ENCODE measurements at places on chromosomes 7 and 10. TPM values are rescaled to one million over a fixed set of nuclear protein-coding genes. Genes with fewer than 3 reads are reported as not detected.

Gene PAPOLB
- not detected for total RNA-seq

Gene KCND2
- total RNA-seq: 0.72 TPM

DNA sequence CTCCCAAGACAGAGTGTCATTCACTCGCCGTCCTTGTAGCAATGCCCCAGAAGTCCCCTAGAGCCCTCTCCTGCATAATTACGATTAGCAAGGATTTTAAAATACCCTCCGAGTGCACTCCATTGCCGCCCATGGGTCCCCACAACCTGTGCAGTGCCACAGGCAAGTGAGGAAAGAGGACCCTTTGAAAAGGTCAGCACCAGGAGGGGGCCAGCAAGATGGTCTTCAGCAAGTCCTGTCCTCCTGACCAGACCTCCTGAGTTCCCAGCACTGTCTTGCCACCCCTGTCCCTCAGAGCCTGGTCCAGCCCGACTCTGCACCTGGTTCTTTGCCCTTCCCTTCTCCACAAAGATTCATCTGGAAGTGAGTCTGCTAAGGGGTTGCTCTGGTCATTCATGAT, 32.1 kb downstream of the CLRN3 start:
- H3K36me3 ChIP-seq: no peaks in the 10 kb centered on the region
- DNase-seq: no peak
- H3K4me3 ChIP-seq: no peak overlapping the region
- H3K27me3 ChIP-seq: peaks cover 37% of the 10 kb centered on the region

DNA sequence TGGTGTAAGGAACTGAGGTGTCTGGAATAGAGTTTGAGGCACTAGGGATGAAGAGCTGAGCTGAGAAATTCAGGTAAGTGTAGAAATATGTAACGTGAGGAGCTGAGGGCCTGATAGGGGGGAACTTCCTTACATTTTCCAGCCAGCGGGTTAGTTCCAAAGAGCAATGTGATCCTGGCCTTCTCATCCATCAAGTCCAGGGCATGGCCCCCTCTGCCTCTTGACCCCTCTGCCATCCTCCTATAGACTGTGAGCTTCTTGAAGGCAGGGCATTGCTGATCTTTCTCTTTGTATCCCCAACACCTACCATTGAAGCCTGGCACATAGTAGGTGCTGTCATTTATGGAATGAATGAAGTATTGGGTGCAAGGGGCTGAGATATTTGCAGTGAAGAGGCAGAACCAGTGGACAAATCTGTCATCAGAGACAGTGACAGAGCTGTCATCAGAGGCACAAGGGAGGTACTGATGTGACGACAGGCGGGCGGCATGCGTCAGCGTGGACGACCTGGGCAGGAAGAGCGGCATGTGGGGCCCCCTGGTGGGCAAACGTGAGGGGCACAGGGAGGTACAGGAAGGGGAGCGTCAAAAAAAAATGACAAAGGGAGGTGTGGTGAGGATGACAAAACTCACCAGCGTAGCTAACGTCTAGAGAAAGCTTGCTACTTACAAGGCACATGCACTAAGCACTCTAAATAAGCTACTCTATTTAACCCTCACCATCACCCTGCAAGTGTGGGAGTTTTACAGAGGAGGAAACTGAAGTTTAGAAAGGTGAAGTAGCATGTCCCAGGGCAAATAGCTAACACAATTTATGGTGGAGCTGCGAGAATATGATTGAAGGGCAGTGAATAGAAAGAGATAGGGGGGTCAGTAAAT, 5.2 kb upstream of the CAMK2G start:
- H3K4me3 ChIP-seq: no peak overlapping the region
- H3K27me3 ChIP-seq: no peaks in the 10 kb centered on the region
- no peak overlapping the region for H3K27ac ChIP-seq
- H3K36me3 ChIP-seq: no peaks in the 10 kb centered on the region
- H3K4me1 ChIP-seq: peaks cover 50% of the 10 kb centered on the region

DNA sequence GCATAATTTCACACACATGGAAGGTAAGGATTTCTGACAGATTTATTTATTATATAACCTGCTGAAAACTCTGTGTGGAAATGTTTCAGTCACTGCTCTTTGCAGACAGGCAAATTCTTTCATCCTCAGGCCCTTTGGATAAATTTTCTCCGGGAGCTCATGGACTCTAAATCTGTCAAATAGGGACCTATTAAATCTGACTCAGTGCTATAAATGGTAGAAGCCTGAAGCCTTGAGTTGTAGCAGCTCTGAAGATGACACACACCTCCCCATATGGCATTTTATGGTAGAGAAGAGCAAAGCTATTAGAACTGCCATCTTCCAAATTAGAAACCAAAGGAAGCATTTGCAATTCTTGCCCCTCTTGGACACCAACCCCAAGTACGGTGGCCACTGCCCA, 808.7 kb downstream of the XPNPEP1 start:
- H3K36me3 ChIP-seq: no peaks in the 10 kb centered on the region
- H3K27ac ChIP-seq: no peak overlapping the region
- H3K4me3 ChIP-seq: no peak overlapping the region
- H3K4me1 ChIP-seq: no peaks in the 10 kb centered on the region

DNA sequence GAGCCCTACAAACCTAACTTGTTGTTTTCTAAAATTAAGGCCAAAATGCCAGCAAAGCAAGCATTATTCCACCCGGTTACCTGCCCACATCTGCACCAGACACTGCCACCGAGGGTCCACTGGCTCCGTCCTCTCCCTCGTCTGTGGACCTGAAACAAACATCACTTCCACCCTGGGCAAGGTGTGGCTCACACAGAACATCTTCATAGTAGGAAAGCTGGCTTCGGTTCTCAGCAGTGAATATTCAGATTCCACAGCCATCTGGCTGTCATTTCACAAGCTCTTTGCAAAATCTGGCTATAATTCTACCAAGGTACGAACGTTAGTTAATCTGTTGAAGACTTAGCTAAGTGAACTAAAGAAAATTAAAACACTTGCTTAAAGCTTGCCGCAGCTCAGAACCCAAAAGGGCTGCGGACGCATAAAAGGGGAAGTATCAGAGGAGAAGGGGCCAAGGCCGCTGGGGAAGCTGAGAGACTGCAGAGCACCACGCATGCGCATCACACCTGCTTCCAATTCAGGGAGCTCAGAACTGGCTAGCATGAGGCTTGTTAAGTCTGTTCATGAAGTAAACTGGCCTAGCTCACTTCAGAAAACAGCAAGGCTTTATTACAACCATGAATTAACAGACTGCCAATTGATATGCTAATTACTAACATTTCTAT, 46.1 kb downstream of the PTPRN2 start:
- no peaks in the 10 kb centered on the region for H3K4me1 ChIP-seq
- no peaks in the 10 kb centered on the region for H3K36me3 ChIP-seq
- no peak overlapping the region for H3K27ac ChIP-seq
- DNase-seq: no peak
- H3K27me3 ChIP-seq: peaks cover 100% of the 10 kb centered on the region

All from PC-9 (cell line).